ENCODE measurements at places on chromosomes 6 and 20.

DNA sequence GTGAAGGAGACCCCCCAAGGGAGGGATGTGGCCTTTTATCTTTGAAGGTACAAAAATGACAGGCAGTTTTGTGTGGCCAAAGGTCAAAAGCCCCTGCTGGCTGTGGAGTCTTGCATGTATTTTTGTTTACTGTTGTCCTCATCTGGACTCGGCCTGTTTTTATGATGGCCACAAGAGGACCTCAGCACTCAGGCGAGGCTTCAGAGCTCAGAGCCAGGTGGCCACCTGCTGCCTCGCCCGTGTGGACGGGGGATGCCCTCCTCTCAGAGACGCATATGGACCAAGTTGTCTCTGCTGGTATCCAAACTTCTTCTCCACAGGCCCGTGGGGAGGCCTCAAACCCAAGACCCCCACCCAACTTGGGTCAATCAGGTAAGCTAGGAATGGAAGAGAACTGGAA is 118.2 kb downstream of the DACT2 start:
- DNase-seq, result no peak

GRCh38 chr6:16487996-16488674 is 249.7 kb downstream of the GMPR start:
- DNase-seq, result no peak

GRCh38 chr6:114342086-114342825 is 567 bp downstream of the HS3ST5 start:
- DNase-seq, result no peak

DNA sequence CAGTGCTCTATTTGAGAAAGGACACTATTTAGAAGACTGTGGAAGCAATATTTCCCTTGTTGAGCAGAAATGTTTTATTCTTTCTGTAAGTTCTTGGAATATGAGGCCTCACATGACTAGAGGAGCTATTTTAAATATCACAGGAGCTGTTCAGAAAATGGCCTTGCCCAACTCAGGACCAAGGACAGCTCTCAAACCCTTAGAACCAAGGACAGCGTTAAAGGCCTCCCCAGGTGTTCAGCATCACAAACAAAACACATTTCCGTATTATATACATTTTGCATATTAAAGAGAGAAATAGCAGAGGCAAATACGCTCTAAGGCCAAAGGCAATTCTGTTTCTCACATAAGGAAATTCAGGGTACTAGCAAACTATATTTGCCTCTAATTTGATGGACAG is 631.4 kb downstream of the CDH26 start:
- no peak for DNase-seq

- DNase-seq, result no peak
Observed at GRCh38 chr20:48809673-48810072, 18.1 kb downstream of the PREX1 start.

DNA sequence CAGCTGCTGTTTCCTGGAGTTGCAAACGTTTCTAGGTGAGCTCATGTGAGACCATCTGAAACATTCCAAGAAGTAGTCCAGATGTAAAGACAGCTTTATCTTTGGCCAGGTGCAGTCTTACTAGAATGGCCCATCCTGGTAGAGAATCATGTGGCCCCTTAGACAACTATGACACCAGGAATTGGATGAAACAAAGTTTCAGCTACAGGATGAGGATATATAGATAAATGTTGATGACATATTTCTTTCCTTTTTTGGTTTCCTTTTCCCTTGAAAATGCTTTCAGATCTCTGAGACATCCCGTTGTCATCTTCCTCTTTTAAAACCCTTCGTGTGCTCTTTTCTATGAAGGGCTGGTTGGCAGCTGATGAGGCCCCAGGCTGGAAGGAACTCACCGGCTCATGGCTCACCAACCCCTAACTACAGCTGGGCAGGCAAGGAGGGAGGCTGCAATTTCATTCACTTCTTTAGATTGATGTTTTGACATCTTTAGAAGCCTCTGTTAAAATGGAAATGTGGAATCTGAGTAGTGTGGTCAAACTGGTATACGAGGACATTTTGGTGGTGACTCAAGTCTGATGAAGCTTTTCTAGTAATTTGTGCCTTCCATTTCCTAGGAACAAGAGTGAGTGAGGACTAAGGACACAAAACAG is 167.9 kb upstream of the TNFAIP3 start:
- no peak for DNase-seq

DNA sequence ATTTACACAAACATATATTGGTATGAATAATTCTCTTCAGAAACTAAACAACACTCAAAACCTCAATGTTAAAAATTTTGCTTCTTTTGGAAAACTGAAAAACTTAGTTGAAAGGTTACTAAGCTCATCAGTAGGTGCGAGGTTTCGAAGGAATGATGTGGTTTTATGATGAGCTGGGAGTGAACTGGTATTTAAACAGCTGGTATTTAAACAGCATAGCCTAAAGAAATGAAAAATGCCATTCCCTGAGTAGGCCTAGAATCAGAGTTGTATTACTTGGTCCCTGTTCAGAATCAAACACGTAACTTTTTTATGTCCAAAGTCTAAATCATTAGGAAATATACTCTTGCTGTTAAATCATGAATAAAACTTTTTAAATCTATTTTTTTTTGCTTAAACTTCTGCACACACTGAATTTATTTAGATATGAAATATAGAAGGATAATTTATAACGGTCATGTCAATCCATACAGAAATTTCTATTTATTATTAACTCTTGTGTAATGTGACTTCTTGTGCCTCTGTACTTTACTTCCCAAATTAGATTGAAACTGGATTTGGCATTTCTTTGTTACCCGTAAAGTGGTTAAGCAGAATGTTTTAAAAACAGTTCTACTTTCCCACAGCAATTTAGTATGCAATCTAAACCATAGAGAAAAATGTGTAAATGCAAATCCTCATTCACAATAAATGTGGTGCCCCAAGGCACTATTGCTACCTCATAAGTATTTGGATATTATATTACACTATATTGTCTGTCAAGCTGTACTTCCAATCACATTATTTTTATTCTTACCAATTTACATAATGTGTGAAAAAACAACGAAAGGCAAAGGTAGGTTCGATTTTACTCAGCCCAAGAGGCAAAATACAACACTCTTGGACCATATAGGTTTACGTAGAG is 124.1 kb downstream of the HS3ST5 start:
- DNase-seq, result no peak

GRCh38 chr6:51463321-51463720 is 624.1 kb downstream of the PKHD1 start:
- no peak for DNase-seq

DNA sequence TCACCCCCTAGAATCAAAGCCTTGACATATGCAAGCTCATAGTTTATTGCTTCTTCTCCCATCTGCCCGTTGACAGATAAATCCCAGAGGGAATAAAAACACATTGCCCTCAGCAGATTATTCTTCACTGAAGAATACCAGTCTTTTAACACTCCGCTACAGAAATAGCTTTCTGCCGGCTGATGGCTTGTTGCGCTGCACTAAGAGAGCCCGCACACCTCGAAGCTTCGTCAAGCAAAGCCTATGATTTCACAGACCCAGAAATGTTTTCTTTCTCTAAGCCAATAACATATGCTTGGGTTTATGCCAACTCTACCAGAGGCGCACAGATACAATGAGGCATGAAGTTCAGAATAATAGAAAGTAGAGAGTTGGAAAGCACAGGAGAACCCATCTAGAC is 208.9 kb upstream of the FOXQ1 start:
- DNase-seq, result no peak

- no peak for DNase-seq
Observed at GRCh38 chr20:12740647-12741046, 268.1 kb upstream of the SPTLC3 start.

DNA sequence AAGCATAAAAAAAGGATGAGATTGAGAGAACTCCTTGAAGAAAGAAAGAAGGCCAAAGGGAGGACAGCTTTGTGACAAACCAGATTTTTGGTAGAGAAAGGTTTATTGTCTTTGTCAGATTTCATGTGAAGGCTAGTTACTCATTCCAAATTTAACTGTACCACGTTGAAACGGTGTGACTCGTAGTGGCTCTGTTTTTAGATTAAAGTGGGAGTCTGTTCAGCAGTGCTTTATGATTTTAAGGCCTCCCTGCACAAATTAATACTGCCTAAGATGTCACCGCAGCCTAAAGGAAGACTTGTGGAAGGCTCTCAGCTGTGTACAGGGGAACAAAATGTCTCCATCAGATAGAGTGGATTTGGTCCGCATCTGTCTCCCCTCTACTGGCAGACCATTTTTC is 35.9 kb downstream of the CDC40 start:
- no peak for DNase-seq

GRCh38 chr6:64081453-64081852 is 445.9 kb downstream of the PHF3 start:
- no peak for DNase-seq

GRCh38 chr6:166346965-166347364 is 4.6 kb upstream of the SFT2D1 start:
- DNase-seq, result no peak

GRCh38 chr6:161226009-161226964 is 47.6 kb downstream of the AGPAT4 start:
- no peak for DNase-seq

DNA sequence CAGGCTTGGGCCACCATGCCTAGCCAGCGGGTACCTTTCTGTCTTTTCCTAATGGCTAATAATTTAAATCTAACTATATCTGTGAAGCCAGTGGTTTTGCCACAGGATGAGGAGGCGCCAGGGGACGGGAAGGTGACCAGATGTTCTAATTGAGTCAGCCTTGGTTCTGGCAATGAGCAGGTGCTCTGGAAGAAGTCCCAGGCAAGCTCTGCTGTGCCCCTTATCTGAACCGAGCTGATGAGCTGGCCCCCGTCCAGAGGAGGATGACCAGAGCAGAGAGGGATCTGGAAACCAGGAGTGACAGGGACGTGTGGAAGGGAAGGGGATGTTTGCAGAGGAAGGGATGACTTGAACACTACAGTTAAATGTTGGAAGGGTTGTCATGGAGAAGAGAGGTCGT is 46.7 kb downstream of the SLC35D3 start:
- DNase-seq, result no peak

- no peak for DNase-seq
Observed at GRCh38 chr6:55937261-55937947, 62.0 kb upstream of the BMP5 start.

DNA sequence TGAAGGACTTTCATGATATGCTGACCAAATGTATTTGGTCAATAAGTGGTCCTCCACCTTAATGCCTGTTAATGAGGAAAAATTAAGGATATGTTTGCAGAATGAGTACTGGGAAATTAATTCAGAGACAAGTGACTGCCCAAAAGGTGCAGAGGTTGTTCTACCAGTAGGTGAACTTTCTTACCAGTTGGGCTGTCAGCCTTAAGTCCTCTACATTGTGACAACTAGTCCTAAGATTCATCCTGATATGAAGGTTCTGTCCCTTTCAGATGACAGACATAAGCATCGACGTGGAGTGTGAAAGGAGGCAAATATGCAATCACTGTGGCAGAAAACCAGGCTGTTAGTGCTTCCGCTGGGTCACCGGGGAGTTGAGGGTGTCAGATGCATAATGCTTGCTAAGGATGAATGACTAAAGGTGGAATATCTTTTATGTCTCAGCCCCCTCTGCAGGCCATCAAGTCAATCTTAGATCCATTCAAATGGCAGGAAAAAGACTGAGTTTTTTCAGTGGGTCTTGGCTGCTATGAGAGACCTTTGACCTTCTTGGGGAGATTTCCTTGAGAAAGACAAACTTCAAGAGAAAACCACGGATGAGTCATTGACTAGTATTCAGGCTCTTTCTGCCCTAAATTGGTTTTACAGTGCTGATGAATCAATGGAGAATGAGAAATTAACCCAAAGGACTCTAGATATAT is 226.0 kb downstream of the TPBG start:
- DNase-seq, result no peak

All from activated CD8-positive, alpha-beta memory T cell treated with anti-CD3 and anti-CD28 coated beads for 4 hours (primary cell).